HCT116 (cell line): ENCODE measurements at places on chromosomes 16 and 17.

DNA sequence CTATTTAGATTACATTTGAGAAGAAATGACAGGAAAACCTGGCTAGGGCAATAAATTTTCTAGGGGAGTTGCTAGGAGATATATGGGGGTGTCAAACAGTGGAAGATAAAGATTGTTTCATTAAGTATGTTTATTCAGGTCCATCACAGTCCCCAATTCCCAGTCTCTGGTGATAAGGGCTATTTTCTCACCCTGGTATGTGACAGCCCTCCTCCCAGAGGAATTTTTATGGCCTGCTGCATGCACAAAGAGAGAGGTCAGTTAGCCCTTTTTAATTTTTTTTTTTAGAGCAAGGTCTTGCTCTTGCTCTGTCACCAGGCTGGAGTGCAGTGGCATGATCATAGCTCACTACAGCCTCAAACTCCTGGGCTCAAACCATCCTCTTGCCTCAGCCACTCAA is 53.6 kb upstream of the ATF7IP2 start:
- no peak for DNase-seq

GRCh38 chr17:19374136-19374535 is 4.2 kb upstream of the MAPK7 start:
- DNase-seq, result no peak

DNA sequence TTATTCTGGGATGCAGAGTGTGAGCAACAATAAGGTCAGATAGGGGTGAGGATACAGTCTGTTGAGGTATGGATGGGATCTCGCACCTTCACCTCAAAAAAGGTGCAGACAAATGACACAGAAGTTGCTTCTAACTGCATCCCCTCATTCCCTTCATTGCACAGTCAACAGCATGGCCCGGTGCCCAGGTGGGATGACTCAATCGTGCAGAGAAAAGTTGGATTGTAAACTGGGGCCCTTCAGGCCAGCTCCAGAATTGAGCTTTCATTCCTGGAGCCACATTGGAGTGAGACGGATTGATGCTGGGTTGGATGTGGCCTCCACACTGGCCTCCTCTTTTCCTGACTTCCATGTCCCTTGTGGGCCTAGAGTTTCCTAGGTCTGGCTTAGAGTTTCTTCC is 977.4 kb downstream of the KCNJ18 start:
- DNase-seq, result no peak

DNA sequence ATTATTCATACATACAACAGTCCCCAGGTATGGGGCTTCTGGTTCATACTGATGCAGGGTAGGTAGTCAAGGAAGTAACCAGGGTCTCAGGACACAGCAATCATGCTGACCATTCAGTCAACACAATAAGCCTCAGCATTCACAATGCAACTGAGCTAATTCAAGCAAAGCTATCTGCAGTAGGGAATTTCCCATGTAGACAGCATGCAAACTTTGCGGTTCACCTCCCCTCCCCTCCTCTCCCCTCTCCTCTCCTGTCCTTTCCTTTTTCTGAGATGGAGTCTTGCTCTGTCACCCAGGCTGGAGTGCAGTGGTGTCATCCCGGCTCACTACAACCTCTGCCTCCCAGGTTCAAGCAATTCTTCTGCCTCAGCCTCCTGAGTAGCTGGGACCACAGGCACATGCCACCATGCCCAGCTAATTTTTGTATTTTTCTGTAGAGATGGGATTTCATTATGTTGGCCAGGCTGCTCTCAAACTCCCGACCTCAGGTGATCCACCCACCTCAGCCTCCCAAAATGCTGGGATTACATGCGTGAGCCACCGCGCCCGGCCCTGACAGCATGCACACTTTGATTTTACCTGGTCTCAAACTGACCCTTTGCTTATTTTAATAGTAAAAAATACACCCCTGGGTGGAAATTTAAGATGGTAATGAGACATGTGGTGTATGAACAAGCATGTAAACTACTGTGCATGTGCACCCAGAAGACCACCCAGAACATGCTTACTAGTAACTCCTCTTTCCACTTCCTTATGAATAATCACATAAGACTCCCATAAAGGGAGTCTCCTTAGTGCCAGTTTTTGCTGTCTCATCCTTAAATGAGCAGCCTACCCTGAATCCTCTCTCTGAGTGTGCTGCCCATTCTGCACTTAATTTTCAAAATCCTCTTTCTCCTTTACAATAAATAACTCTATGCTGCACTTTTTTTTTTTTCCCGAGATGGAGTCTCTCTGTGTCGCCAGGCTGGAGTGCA is 9.3 kb upstream of the RNF135 start:
- no peak for DNase-seq

DNA sequence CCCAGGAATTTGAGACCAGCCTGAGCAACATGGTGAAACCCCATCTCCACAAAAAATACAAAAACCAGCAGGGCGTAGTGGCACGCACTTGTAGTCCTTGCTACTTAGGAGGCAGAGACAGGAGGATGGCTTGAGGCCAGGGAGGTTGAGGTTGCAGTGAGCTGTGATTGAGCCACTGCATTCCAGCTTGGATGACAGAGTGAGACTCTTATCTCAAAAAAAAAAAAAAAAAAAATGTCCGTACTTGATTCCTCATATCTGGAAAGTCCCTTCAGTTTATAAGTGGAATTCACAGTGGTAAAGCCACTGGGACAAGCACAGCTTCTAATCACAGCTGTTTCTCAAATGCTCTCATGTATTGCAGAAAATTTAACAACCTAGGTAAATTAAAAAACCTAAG is 78.6 kb upstream of the CREBBP start:
- no peak for DNase-seq

GRCh38 chr17:67359960-67360791 is 6.2 kb downstream of the PSMD12 start:
- DNase-seq, result peak; percentile 46

GRCh38 chr17:43860927-43861622 is 14.1 kb downstream of the CD300LG start:
- DNase-seq, result no peak

GRCh38 chr16:55773859-55774549 is 58.9 kb downstream of the CES1 start:
- no peak for DNase-seq

- DNase-seq, result no peak
These were observed 48.2 kb upstream of the FOXJ1 start for GRCh38 chr17:76189247-76189646.

GRCh38 chr17:13525876-13526275 is 75.9 kb downstream of the HS3ST3A1 start:
- DNase-seq, result no peak

GRCh38 chr17:28327031-28327607 is 8.1 kb downstream of the TMEM97 start:
- no peak for DNase-seq

DNA sequence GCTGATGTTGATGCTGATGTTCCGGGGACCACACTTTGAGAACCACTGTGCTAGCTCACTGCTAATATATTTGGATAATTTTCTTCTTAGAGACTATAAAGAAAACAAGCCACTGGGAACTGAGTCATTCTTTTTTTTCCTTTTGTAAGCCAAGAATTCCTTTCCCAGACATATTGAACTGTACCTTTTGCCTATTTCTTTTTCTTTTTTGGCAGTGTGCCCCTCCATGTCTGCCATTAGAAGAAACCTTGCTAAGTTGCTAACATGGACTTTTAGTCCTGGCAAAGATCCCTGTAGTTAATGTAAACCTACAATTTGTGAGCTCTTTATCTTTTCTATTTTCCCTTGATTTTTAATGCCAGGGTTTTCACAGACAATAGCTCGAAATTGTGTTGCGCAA is 17.3 kb upstream of the ERCC4 start:
- DNase-seq, result no peak

DNA sequence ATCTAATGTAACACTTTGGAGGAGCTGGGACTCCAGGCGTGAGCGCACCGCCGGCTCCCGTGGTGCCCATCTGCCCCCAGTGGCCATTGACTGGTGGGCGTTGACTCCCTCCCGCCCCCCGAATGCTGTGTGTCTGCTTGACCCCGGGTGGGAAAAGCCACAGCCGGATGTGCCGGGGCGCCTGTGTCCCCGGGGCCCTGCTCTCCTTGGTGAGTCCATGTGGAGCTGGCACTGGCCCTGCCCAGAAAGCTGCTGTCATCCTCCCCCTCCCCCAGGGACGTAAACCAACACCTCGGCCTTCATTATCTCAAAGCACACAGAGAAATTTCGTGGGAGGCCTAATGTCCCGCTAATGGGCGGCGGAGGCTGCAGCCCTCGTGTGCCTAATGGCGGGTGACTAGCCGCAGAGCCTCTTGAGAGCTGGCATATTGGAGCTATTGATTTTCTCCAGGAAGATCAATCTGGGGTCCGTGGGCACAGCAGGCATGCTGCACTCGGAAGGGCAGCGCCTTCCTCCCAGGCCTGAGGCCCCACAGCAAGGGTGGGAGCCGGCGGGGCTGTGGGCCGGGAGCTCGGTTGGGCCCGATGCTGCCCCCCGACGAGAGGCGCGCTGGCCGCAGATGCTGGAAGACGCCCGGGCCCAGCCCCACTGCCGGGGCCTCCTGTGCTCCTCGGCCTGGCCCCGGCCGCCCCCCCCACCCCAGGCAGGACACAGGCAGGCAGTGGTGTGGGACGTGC is 4.0 kb upstream of the PERCC1 start:
- no peak for DNase-seq

DNA sequence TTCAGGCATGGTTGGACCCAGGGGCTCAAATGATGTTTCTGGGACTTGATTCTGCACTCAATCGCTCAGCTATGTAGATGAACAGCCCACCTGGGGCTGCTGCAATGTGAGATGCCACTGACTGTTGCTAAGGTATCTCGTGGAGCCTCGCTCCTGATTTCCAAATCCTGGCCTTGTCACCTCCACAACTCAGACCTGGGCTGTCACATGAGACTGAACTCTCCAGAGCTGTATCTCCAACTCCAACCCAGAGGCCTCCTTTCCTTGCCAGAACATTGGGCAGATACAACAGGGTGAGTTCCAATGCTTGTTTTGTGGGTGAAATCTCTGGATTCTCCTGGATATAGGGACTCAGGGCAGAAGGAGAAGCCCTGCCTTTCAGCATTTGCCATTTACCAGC is 79.5 kb downstream of the GNAO1 start:
- DNase-seq, result no peak

- peak; percentile 51 for DNase-seq
These were observed 12.6 kb upstream of the TCF25 start for GRCh38 chr16:89860747-89861304.

DNA sequence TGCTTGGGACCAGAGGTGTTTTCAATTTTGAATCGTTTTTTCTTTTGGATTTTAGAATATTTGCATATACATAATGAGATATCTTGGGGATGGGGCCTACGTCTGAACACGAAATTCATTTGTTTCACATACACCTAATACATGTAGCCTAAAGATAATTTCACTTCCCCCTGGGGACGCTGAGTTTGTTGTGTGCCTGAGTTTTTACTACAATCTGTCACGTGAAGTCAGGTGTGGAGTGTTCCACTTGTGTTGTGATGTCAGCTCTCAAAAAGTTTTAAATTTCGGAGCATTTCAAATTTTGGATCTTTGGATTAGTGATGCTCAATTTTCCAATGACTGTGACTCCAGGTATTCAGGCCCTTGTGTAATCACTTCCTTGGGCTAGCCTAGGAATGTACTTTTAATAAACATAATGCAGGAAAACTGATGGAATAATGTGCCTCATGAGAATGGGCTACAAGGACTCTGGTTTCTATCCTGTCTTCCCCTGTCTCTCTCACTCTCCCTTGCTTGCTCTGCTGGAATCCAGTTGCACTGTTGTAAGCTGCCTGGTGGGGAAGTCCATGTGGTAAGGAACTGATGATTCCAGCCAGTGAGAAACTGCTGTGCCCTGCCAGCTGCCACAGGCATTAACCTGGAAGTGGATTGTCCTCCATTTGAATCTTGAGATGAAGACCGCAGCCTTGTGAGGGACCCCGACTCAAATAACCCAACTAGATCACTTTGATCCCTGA is 403.8 kb downstream of the SHISA9 start:
- DNase-seq, result no peak

GRCh38 chr16:89489040-89489897 is 1.1 kb downstream of the ANKRD11 start:
- peak; percentile 85 for DNase-seq

- no peak for DNase-seq
These were observed 5.3 kb downstream of the NKIRAS2 start for GRCh38 chr17:42025191-42025579.

- no peak for DNase-seq
These were observed 8.7 kb upstream of the ATP2A3 start for GRCh38 chr17:3972931-3973330.
